ENCODE measurements at places on chromosomes 2 and 18. TPM values are rescaled to one million over a fixed set of nuclear protein-coding genes. Genes with fewer than 3 reads are reported as not detected.

The CENPO gene
- total RNA-seq = 42.4 TPM

The NOSTRIN gene
- total RNA-seq = not detected

DNA sequence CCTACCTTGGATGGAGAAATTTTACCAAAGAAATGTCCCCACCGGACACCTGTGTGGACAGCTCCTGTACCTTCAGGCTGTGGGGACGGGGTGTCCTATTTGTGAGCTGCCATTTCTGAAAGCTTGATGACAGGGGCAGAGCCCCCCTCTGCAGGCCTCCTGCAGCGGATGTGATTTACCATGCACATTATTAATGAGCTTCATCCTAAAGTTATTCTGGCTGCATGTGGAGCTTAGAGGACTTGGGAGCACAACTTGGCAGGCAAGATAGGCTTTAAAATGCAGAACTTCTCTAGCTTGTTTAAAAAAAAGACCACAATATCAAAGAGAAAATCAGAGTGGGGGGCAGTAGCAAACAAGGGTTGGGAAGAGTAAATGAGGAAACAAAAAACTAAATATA lies 350.0 kb upstream of the KLHL29 start:
- no peak for DNase-seq

The LAMA3 gene
- 0.07 TPM for total RNA-seq

DNA sequence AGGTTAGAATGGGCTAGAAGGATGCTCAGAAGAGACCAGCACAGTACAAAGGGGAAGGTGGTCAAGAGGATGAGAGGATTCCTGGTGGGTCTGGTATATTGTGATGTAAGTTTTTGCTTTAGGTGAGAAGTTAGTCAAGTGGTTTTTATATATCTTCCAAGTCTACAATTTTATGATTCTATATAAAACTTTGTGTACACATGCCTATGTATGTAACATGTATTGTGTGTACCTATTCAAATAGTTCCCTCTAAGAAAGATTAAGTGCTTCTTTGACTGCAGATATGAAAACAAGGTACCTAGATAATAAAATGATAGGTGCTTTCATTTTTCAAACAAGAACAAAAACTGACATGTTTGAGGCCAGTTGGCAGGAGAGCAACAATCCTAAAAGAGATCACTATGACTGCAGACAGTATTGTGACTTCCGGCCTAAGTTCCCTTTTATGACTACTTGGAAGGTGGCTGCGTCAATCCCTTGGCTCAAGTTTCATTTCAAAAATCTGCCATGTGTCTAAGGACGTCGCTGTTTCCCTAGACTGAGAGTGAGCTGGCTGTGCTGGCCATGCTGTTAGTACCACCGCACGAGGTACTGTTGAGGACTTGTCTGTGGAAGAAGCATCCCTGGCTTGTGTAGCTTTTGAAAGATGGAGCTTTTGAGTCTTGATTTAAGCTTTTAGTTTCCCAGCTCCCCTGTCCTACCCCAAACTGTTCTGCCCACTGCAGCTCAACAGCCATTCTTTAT lies 123.1 kb downstream of the PRPF40A start:
- peak; percentile 25 for DNase-seq

DNA sequence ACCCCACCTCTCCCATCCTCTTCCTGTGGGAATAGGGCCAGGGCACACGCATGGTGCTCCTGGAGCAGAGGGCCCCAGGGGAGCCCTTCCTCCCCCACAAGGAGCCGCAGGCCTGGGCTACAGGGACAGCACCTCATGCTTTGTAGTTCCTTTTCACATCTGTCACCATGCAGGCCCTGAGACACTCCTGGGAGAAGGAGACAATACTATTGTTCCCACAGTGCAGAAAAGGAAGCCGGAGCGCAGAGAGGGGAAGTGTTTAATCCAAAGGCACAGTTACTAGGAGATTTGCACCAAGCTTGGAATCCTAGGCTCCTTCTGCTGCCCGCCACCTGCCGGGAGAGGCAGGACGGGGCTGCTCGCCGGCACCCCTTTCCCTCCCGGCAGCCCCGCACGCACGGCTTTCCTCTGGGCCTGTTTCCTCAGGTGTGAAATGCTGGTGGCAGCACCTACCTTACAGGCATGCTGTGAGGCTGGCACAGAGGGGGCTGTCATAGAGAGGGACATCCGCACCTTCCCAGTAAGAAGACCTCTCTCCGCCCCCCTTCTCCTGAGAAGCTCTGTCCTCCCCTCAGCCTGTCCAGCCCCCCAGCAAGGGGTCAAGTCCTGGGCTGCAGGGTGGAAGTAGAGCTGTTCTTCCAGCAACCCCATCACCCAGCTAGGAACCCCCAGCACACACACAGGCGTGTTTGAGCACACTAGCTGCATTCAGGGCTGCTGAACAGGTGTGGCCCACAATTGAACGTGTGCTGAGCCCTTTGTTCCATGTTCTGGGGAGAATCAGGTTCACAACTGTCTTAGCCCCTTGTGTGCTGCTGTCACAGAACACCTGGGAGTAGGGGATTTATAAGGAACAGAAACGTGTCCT lies 62.6 kb downstream of the SMAD7 start:
- no peak for DNase-seq

GRCh38 chr18:73848656-73849055 lies 299.0 kb downstream of the FBXO15 start:
- no peak for DNase-seq

The PDE11A gene
- total RNA-seq = 0.12 TPM

- DNase-seq = no peak
These were observed 226.8 kb downstream of the MC4R start for GRCh38 chr18:60145776-60146175.

The COL4A3 gene
- total RNA-seq = not detected

DNA sequence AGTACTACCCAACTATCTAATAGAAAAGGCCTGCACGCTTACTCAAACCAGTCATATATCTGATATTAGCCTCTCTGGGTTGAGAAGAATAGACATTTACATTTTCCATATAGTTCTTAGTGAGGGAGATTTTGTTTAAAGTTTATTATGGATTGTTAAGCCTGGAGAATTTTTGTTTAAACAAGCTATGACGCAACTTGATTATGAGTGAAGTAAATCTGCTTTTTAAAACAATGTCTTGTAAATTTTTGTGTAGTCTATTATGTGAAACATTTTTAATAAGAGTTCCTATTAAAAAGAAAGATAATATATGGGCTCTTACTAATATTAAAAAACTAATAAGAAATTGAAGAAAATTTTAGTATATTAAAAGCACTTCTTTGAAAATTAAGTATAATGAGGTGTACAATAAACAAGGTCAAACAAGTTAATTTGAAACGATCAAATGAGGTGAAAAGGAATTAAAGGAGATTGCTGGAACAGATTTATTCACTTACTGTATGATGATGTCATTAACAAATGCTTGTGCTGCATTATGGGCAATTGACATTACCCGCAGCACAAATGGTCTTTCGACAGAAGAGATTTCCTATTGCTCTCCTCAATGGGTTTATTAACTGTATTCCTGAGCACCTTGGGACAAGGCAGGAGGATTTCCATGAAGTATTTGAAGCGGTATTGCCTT lies 229.2 kb upstream of the SMIM21 start:
- no peak for DNase-seq

GRCh38 chr2:73238149-73238548 lies 4.0 kb downstream of the CCT7 start:
- DNase-seq = no peak

GRCh38 chr2:179538406-179539123 lies 273.9 kb upstream of the SESTD1 start:
- no peak for DNase-seq

The DPP4 gene
- 15.9 TPM for total RNA-seq

GRCh38 chr2:130887643-130888042 lies 50.9 kb downstream of the ARHGEF4 start:
- DNase-seq = no peak

DNA sequence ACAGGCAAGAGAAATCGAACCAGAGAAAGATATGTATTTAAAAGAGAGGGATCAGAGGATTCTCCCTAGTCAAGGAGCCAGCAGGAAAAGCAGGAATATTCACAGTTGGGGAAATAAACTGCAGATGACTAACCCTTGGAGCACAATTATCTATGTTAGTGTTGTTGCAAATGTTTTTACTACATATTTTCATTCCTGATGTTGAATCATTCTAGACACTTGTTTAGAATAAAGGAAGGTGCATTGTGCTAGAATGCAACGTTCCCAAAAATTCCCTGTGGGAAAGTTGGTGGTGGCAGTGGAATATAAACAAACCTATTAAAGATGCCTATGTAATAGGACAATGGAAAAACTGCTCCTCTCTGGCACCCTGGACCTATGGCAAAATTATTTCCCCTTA lies 63.3 kb downstream of the DTNA start:
- no peak for DNase-seq

- peak; percentile 59 for DNase-seq
These were observed 48.6 kb upstream of the RAPH1 start for GRCh38 chr2:203583701-203584100.

DNA sequence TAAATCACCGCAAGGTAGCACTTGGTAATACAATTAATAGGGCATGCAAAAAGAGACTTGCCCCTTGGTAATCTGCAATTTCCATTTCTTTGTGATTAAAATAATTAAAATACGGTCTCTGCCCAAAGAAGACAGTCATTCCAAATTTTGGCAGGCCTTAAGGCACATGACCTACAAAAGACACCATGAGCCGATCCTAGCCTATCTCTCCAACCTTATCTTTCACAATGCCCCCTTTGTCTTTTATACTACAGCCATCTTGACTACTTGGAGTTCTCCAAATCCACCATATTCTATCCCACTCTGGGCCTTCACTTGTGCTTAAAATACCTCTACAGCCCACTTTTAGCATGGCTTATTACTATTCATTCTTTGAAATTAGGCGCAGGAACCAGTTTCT lies 23.3 kb downstream of the CFAP210 start:
- DNase-seq = no peak

GRCh38 chr18:4765401-4765800 lies 310.3 kb upstream of the DLGAP1 start:
- DNase-seq = no peak

GRCh38 chr2:138536302-138536701 lies 34.7 kb downstream of the SPOPL start:
- DNase-seq = no peak

Data from activated CD4-positive, alpha-beta T cell treated with anti-CD3 and anti-CD28 coated beads for 36 hours (primary cell).